ENCODE measurements at places on chromosomes 12 and 14.

- DNase-seq = no peak
These were observed 7.9 kb downstream of the NOVA1 start for GRCh38 chr14:26589925-26590324.

DNA sequence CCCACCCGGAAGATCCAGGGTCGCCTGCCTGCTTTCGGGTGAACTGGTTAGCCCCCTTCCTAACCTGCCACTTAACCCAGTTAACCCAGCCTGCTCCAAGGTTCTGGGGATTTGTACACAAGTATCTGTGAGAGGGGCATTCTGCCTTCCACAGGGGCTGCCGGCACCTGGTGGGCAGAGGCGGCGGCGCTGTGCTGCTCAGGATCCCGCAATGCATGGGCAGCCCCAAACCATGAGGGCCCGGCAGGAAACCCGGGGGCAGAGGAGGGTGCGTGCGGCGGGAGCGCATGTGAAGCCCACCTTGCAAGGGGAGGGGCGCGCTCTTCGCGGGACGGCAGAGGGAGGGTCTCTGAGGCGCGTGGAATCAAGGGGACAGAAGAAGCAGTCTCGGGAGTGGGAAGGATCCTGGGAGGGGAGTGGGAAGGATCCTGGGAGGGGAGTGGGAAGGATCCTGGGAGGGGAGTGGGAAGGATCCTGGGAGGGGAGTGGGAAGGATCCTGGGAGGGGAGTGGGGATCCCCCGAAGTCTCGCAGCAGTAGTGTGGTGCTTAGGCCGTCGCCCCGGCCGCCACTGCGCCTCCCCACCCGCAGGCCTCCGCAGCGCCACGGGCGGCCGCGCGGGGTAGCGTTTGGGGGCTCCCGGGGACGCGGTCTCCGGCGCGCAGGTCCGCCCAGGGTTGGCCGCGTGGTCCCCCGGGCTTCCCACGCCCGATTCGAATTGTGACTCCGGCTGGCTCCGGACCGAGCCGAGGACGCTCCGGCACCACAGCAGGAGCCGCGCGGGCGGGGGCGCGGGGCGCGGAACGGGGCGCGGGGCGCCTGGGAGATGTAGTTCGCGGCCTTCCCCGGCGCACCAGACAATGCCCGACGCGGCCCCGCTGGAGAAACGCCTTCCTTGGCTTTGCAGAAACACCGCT lies 4.9 kb upstream of the MTA1 start:
- DNase-seq = peak; percentile 67

DNA sequence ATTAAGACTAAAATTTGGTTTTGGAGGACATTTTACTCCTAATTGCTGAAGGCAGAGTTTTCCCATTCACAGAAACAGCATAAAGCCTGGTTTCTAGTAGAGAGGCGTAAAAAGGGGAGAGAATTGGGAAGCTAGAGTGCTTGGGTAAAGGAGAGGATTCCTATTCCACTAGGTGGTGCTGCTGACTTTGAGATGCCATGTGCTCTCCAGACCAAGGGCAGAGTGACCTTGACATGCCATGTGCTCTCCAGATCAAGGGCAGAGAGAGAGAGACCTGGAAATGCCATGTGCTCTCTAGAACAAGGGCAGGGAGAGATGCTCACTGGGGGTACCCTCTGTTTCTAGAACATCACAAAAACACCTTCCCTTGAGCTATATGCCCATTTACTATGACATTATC lies 176.2 kb upstream of the PDZRN4 start:
- DNase-seq = no peak

- DNase-seq = no peak
These were observed 147.8 kb upstream of the TMCC3 start for GRCh38 chr12:94798113-94798512.

- DNase-seq = no peak
These were observed 77.5 kb upstream of the CISTR start for GRCh38 chr12:53829130-53829819.

DNA sequence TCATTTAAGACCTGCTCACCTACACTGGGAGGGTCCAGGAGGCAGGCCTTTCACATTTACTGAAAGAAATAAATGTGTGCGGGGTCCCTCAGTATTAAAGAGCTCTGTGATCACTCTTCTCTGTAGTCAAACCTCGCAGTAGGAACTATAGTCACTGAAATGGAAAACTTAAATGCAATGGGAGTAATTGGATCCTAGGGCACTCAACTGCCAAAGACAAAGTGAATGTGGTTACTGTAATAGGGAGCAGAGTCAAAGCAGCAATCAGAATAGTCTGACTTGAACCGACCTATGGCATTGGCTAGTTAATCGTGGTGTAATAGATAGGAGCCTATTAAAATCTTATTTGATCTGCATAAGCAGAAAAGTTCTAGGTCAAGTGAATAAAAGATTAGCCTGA lies 26.6 kb upstream of the DYRK2 start:
- no peak for DNase-seq

- DNase-seq = no peak
These were observed 8.0 kb downstream of the KLHL33 start for GRCh38 chr14:20428010-20428365.

GRCh38 chr14:100372357-100373048 lies 49.4 kb downstream of the SLC25A47 start:
- no peak for DNase-seq

- no peak for DNase-seq
These were observed at the start of gene ITGB7 for GRCh38 chr12:53207042-53207441. Gene ITGB7, minus strand, starts transcription at chr12:53207251. Its CDS starts 6,808 bp downstream, at chr12:53200443.

GRCh38 chr14:70665448-70666360 lies 24.0 kb downstream of the TTC9 start:
- peak; percentile 35 for DNase-seq

DNA sequence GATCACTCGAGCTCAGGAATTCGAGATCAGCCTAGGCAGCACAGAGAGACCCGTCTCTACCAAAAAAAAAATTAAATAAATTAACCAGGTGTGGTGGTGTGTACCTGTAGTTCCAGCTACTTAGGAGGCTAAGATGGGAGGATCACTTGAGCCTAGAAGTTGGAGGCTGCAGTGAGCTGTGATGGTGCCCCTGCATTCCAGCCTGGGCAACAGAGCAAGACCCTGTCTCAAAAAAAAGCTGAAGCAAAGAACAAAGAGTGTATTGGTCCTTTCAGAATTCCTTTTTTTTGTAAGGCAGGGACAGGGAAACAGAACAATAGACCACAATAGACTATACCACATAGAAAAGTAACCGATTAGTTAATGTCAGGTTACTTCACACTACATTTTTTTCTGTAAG lies 47.4 kb downstream of the MARK3 start:
- DNase-seq = no peak

GRCh38 chr14:32319368-32320049 lies 9.6 kb upstream of the AKAP6 start:
- DNase-seq = no peak

DNA sequence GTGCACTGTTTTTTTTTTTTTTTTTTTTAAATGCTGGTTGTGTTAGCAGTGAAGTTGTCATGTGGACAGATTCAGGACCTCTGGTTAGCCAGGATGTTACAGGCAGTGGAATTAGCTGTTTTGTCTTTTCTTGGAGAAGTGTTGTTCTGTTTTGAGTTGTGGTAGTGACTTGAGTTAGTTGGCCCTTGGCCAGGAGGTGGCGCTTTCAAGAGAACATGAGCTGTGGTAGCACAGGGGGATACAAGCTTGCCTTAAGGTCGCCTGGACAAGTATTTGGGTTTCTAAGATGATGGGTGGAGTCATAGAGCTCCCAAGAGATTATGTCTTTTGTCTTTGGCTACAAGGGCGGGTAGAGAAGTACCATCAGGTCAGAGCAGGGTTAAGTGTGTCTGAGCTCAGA lies 33.3 kb upstream of the CCDC198 start:
- DNase-seq = peak; percentile 5

- no peak for DNase-seq
These were observed 5.0 kb upstream of the LBHD2 start for GRCh38 chr14:103078860-103079587.

- DNase-seq = no peak
These were observed 61.7 kb downstream of the FBXO34 start for GRCh38 chr14:55332654-55333570.

GRCh38 chr12:78698747-78699146 lies 165.8 kb upstream of the SYT1 start:
- peak; percentile 81 for DNase-seq

Measured in ELR (cell line).